ENCODE measurements at places on chromosomes 13 and 19. TPM values are rescaled to one million over a fixed set of nuclear protein-coding genes. Genes with fewer than 3 reads are reported as not detected.

Gene MEF2B
- not detected for total RNA-seq

Gene MTRF1
- total RNA-seq: 9.8 TPM

Gene PDE4C
- 0.26 TPM for total RNA-seq

Gene PRRG2
- total RNA-seq: 0.92 TPM

Gene TINCR
- 0.12 TPM for total RNA-seq

Gene SIGLEC5
- total RNA-seq: not detected

Gene SPACA4
- not detected for total RNA-seq

Gene RFX1
- 3.0 TPM for total RNA-seq

Gene GAPDHS
- total RNA-seq: not detected

Gene HNRNPUL1
- total RNA-seq: 97.8 TPM

Gene STOML3
- total RNA-seq: not detected

Gene ZNF850
- 2.1 TPM for total RNA-seq

Measured in aortic smooth muscle cell (primary cell).